HepG2 (cell line): ENCODE measurements at places on chromosomes 2 and 18.

DNA sequence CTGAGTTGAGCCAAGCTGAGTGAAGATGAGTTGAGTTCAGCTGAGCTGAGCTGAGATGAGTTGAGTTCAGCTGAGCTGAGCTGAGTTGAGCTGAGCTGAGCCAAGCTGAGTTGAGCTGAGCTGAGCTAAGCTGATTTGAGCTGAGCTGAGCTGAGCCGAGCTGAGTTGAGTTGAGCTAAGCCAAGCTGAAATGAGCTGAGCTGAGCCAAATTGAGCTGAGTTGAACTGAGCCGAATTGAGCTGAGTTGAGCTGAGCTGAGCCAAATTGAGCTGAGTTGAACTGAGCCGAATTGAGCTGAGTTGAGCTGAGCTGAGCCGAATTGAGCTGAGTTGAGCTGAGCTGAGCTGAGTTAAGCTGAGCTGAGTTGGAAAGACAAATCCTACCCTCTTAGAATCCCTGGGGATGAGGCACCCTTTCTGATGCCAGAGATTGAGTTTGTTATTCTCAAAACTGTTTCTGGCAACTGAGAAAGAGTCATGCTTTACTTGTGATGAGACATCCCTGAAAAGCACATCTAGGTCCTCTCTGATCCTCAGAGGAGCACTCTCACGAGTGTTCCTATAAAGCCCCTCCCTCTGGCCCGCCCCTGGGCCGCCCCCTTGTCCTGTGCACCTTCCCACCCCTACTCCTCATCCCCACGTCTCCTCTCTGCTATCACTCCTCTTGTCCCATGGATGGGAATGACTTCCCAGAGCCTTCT lies 116.5 kb downstream of the MCFD2 start:
- no peak for DNase-seq

- DNase-seq = no peak
Measured at GRCh38 chr2:220148471-220149248, 521.2 kb downstream of the SLC4A3 start.

DNA sequence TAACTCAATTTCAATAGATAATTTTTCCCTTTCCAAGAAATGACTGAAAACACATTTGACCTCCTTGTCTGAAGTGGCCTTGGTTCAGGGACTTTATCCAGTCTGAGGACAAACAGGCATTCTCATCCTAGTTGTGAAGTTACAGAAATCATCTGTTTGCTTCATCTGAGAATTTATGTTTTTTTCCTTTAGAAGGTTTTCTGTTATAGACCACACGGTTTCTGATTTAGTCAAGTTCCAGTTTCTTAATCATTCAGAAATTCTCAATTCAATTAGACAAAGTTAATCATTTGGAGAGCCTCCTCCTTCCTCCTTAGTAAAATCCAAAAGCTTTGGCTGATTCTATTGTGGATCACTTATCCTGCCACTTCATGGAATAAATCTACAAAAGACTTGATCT lies 60.9 kb downstream of the ICOS start:
- DNase-seq = no peak

DNA sequence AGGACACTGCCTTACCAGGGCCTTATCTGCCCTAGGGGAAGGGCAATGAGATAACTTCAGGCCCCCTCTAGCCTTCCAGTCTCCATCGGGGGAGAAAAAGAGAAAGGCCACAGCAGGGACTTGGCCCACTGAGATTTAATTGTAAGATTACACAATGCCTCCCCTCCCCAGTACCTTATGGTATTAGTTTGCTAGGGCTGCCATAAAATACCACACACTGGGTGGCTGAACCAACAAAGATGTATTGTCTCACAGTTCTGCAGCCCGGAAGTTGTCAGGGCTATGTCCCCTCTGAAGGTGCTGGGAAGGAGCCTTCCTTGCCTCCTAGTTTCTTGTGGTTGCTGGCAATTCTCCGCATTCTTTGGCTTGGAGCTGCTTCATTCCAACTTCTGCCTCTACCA lies 34.8 kb upstream of the SPATA3 start:
- no peak for DNase-seq

DNA sequence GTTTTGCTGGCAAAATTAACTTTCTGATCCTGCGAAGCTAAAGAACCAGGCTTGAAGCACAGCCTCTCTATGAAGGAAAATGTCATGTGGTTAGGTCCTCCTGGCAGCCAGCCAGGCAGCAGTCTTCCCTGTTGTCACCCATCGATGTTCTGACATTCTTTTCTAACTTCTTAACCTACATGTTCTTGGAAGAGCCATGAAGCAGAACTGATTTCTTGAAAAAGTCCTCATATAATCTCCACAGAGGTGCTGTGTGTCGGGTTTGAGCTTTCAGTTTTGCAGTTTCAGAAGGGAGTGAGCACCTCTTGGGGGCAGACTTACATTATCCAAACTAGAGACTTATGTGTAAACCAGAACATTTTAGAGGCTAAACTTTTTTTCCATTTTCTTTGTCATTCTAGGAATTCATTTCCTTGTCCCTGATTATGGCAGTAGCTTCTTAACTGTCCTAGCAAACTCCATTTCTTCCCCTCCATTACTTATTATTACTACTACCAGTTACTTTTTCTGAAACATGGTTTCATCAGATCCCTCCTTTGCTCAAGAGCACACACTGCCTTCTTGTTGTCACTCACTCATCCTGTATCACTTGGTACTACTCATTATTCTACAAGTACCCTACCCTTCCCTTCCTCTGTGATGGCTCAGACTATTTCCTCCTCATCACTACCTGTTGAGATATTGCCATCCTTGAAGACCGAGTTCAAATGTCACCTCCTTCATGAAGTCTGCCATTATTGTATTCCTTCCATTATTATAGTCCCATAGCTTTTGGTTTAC lies 31.1 kb downstream of the DOK1 start:
- DNase-seq = no peak

DNA sequence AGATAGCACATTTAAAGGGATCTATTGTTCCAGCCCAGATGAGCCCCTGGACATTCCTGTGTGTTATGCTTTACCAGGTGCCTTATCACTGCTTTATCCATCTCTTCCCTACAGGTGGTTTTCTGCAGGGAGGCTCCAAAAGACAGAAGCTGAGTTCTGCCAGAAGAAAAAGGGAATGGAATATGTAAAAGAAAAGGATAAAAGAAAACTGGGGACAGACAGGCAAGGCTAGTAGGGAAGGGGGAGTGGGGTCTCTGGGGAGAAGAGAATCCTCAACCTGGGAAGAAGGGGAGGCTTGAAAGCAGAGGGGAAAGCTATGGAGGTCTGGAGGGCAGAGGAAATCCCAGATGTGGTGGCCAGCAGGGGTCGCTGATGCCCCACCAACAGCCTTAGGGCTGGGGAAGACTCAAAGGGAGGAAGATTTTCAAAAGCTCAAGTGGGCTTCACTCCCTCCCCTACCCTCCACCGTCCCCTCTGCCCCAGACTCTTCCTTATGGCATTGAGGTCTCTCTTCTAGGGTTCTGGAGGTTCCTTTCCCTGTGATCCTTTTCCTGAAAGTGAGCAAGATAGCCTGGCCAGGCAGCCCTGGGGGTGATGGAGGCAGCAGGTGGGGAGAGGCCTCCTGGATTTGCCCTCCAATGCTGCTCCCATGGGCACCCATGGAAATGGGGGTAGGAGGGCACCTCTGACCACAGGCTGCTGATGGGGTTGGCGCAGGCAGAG lies 178.1 kb upstream of the PKDCC start:
- DNase-seq = peak; percentile 59

DNA sequence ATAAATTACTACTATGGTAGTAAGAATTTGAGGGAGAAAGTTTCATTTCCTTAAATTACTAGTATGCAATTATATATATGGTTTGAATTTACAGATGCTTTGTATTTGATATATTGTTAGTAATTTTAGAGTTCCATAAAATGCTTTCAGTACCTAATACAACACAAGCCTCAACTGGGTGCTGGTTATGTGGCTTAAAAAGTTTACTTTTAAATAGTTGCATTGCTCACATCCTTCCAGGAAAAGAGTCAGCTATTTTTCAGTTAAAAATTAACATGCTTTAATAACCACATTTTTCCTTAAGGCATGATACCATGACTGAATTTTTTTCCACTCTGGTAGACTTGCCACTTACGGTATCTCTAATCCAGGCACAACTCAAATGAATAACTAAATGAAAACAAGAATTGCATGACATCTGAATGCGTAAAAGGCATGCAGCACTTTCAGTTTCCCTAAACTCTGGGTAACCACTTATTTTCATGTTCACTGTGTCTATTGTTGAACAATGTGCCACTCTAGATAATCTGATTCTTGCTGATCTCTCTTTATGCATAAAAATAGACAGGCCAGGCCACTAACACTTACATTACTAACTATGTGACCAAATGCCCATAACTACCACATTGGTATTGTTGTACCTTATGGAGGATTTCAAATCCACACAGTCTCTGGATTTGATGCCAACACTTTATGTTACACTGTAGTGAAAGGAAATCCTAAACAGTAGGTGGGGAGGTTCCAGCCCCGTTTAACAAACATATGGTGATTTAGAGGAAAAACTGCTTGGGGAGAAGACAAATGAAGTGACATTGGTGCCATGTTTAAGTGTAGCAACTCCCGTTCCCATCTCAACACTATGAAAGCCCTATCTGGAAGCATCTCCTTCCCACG lies 35.5 kb upstream of the SLC35F5 start:
- DNase-seq = no peak

DNA sequence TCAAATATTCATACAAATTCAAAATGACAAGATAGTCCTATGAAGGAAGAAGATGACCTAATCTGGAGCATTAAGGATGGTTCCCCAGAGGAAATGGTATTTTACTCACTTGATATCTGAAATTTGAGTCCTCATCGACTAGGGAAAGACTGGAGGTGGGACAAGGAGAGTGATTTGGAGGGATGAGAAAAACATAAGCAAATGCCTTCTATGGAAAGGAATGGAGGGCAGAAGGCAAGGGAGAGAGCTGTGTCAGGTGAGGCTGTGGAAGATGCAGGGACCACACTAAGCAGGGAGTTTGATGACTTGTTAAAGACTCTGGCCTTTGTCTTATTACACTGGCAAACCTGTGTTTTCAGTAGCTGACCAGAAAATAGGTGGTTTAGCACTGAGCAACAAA lies 38.4 kb downstream of the CALCRL start:
- DNase-seq = no peak

GRCh38 chr18:57352271-57352701 lies at the start of gene ST8SIA3:
Gene ST8SIA3 (plus strand): TSS chr18:57352557. CDS start chr18:57352847, 290 bp downstream.
- no peak for DNase-seq

GRCh38 chr18:62537042-62537894 lies 14.4 kb downstream of the ZCCHC2 start:
- no peak for DNase-seq

- no peak for DNase-seq
Measured at GRCh38 chr18:49563701-49564517, 2.1 kb downstream of the LIPG start.
